Left renal cortex interstitium (tissue), 4 donors: ENCODE measurements at places on chromosomes 2 and 18. TPM values are rescaled to one million over a fixed set of nuclear protein-coding genes. Genes with fewer than 3 reads are reported as not detected.

KCNIP3 gene
- 18.3 TPM for polyA plus RNA-seq

TBR1 gene
- 0.04 TPM for polyA plus RNA-seq

SEPTIN10 gene
- polyA plus RNA-seq = 121 TPM

GRP gene
- 0.55 TPM for polyA plus RNA-seq

IMP4 gene
- 42.1 TPM for polyA plus RNA-seq

NCKAP5 gene
- polyA plus RNA-seq = 5.9 TPM

CXCR4 gene
- polyA plus RNA-seq = 47.1 TPM

PCBP1 gene
- polyA plus RNA-seq = 250 TPM

SNX17 gene
- polyA plus RNA-seq = 108 TPM

DLX2 gene
- not detected for polyA plus RNA-seq

KIAA2012 gene
- 0.08 TPM for polyA plus RNA-seq

TMEM169 gene
- 15.2 TPM for polyA plus RNA-seq

MEP1B gene
- 0.20 TPM for polyA plus RNA-seq

NDC80 gene
- polyA plus RNA-seq = 25.8 TPM

CYP1B1 gene
- polyA plus RNA-seq = 78.4 TPM

DES gene
- polyA plus RNA-seq = 9.3 TPM

GREB1 gene
- polyA plus RNA-seq = 17.4 TPM

DOCK10 gene
- 13.3 TPM for polyA plus RNA-seq
